Stimulated activated CD4-positive, alpha-beta T cell treated with anti-CD3 and anti-CD28 coated beads, Interleukin-2, amount 100 ng/mL, for 48 hours (primary cell): ENCODE measurements at places on chromosomes 3 and 15.

DNA sequence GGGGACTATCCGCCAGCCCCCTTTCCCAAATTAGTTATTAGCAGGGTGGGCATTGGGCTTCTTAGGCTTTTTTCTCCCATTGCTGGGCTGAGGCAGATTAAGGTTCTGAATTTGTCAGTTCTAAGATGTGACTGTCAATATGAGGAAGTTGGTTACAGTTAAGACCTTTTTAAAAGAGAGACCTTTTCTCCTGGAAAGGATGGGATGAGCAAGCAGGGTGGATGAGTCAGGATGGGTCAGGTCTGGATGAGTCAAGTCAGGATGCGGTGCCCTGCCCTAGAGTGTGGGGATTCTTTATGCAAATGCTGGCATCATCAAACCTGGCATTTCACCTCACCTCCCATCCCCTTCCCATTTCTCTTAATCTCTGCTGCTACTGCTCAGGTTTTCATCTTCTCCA lies 1.9 kb downstream of the AEN start:
- DNase-seq: peak; percentile 61

- peak; percentile 16 for DNase-seq
Observed at GRCh38 chr15:70023064-70023768, 74.5 kb downstream of the TLE3 start.

- DNase-seq: no peak
Observed at GRCh38 chr15:62369454-62369853, 204.4 kb upstream of the C2CD4B start.

DNA sequence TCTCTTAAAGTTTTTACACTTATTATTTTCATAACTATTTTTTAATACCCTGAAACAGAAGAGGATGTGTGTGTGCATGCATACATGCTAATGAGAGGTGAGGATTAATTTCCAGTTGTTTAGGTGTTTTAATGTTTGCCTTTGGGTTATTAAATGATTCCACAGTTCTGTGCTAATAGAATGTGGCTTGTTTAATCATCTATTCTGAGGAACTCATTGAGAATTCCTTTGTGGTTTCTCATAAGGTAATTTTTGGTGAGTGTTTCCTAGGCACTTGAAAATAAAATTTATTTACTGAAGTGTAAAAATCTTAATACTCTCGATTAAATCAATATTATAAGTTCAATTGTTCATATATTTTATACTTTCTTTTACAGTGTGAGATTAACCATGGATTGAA lies 38.0 kb downstream of the STAC start:
- DNase-seq: no peak

GRCh38 chr3:95883801-95884200 lies 930.6 kb upstream of the EPHA6 start:
- no peak for DNase-seq

GRCh38 chr15:75725006-75725718 lies 12.5 kb upstream of the CSPG4 start:
- DNase-seq: no peak

- DNase-seq: no peak
Observed at GRCh38 chr15:40990789-40991188, 37.5 kb downstream of the CHAC1 start.
